ENCODE measurements at places on chromosomes 2 and 18.

GRCh38 chr2:42755191-42755880, 8.6 kb downstream of the OXER1 start:
- peak; percentile 71 for DNase-seq

DNA sequence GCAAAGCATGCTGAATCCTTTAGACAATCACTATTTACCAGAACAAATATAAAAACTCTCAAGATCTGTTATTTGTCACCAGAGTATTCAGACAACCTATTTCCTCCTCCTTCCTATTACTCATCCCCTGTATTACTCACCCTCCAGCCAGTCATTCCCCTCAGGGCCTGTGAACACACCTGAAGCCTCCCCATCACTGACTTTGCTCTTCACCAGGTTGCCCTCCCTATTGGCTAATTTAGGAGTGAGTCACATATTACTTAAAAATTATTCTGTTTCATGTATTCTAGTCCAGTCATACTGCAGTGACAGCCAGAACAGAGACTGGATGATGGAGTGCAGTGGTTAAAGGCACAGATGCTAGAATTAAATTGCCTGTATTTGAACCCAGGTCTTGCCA, 3.7 kb upstream of the ATG16L1 start:
- DNase-seq: no peak

GRCh38 chr2:68292108-68292710, 27.5 kb downstream of the CNRIP1 start:
- DNase-seq: peak; percentile 18

DNA sequence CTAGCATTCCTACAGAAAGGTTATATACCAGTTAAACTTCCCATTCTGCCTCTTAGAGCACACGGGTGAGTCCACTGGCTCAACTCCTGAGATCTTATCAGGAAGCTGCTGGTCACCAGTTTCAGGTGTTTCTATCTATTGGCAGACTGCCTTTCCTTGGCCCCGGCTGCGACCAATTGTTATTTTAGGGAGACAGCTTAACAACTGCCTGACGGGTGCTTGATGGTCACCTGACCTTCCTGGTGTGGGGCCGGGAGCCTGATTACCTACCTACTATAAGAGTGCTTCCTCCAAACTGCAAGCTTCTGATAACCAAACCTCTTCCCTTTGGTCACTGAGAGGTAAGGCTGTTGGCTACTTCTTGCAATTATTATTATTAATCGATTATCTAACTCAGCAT, 122.1 kb upstream of the XIRP2 start:
- no peak for DNase-seq

GRCh38 chr18:31577195-31577594, 14.5 kb upstream of the TTR start:
- no peak for DNase-seq

All from AG08395 (cell line).